ENCODE measurements at places on chromosomes 6 and 20. TPM values are rescaled to one million over a fixed set of nuclear protein-coding genes. Genes with fewer than 3 reads are reported as not detected.

Gene SLC2A10
- total RNA-seq, result 17.3 TPM

Gene ECT2L
- total RNA-seq, result not detected

- DNase-seq, result no peak
These were observed 158.6 kb upstream of the PTPN1 start for GRCh38 chr20:50351541-50351940.

DNA sequence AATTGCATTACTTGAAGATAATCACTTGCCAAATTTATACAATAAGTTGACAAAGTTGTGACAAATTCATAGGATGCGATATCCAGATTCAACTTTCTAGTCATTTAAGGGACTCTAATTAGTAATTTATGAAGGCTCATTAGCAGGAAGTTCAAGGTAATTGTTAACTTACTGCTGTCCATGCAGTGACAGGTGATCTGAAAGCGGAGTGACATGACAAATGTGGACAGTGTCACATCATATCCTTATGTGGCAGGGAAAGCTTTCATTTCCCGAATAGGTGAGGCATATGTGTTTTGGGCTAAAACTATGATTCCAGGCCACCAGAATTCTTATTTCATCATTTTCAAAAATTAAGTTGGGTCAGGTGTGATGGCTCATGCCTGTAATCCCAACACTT is 115.9 kb upstream of the BMP2 start:
- DNase-seq, result no peak

GRCh38 chr20:53829255-53829723 is 235.7 kb upstream of the ZNF217 start:
- DNase-seq, result peak; percentile 45
